ENCODE measurements at places on chromosomes 1 and 21.
A peak's percentile ranks its signal among the peaks of the same experiment; 100 is the strongest.

DNA sequence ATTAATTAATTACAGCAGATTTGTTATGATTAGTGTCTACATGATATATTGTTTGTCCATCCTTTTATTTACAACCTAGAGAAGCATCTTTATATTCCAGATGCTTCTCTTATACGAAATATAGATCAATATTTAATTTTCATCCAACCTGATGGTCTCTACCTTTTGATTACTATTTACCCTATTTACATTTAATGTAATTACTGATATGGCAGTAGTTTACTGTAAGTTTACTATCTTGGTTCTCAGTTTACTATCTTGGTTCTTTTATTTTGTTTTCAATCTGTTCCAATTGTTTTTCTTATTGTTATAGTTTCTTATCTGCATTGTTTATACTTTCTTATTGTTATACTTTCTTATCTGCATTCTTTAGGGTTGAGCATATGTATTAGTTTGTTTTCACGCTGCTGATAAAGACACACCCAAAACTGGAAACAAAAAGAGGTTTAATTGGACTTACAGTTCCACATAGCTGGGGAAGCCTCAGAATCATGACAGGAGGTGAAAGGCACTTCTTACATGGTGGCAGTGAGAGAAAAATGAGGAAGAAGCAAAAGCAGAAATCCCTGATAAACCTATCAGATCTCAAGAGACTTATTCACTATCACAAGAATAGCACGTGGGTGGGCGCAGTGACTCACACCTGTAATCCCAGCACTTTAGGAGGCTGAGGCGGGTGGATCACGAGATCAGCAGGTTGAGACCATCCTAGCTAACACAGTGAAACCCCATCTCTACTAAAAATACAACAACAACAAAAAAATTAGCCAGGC is 28.9 kb downstream of the FAF1 start:
- no peak for DNase-seq

DNA sequence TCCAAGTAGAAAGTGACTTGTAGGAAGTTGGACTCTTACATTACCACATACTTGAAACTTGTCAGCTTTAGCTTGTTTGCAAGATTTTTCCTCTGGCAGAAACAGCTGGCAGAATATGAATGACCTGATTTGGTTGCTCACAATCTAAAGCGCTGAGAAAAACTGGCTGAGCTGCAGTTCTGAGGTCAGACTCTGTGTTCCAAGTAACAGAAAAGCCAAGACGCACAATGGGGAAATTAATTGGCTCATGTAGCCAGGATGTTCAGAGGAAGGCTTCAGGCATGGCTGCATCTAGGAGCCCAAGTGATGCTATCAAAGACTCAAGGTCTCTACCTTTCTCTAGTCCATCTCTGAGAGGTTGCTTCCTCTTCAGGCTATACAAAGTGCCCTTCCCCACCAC is 27.0 kb downstream of the ALPL start:
- DNase-seq: no peak

DNA sequence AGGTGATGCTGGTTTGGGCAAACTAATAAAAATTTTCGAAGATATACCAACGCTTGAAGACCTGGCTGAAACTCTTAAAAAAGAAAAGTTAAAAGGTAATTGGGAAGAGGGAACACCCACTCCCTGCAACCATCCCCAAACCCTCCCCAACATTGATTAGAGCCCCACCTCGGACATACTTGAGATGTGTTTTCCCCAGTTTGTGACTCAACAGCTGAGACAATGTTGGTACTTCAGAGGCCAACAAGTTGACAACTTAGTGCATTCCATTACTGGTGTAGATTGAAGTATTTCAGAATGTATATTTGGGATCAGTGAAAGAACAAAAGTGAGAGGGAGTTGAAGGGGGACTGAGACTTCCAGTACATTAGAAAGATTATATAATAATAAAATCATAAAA is 5.1 kb downstream of the IFI16 start:
- no peak for DNase-seq

DNA sequence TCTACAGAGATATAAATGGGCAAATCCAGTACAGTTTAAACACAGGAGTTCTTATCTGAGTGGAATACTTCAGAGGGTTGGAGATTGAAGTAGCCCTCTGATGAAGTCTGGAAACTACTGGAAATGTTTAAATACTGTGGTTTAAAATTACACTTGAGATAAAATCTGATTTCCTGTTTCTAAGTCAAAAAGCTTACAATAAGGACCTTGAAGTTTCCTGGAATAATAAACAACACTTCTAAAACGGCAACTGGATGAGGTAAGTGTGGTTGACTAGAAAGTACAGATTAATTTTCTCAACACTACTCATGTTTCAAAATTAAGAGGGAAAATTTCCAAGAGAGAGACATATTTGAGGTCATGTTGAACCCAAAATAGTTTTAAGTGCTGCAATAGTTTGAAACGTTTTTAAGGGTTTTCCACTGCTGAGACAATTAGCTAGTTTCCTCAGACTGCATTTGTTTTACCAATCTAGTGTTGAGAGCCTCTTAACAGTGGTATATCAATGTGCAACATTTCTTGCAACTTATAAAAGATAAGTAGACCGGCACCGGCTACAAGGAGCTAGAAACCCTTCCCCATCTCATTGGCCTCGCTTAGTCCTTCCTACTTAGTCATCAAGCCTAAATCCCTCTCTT is 27.4 kb downstream of the KCNA3 start:
- DNase-seq: no peak

DNA sequence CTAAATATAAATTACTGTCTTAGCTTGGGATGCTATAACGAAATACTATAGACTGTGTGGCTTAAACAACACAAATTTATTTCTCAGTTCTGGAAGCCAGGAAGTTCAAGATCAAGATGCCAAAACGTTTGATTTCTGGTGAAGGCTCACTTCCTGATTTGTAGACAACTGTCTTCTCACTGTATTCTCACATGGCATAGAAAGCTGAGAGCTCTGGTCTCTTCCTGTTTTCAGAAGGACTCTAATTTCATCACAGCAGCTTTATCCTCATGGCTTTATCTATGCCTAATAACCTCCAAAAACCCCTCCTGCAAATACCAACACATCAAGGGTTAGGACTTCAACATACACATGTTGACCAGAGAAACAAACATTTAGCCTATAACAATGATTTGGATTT is 1795.5 kb downstream of the MRPL39 start:
- no peak for DNase-seq

- no peak for DNase-seq
Measured at GRCh38 chr1:213303286-213303685, 252.2 kb downstream of the RPS6KC1 start.

DNA sequence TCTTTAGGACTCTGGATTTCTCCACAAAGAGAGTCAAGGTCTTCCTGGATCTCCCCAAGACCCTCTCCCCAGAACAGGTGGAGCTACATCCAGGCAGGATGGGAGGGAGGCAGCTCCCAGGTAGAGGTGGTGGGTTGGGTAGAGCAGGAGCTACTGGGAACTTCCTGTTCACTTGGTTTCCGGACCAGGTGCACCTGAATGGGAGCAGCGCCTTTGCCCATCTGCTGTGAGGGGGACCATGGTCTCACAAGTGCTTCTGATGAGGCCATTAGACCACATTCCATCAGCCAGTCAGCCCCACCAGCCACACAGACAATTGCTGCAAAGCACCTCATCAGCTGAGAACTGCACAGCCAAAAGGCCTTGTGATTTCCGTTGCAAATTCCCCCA is 188.8 kb downstream of the MATN1 start:
- no peak for DNase-seq

- DNase-seq: no peak
Measured at GRCh38 chr1:177960939-177961622, 8.8 kb downstream of the SEC16B start.

GRCh38 chr1:192978195-192978710 is 80.9 kb downstream of the UCHL5 start:
- DNase-seq: no peak

GRCh38 chr1:37147392-37147831 is 113.1 kb upstream of the GRIK3 start:
- DNase-seq: no peak

DNA sequence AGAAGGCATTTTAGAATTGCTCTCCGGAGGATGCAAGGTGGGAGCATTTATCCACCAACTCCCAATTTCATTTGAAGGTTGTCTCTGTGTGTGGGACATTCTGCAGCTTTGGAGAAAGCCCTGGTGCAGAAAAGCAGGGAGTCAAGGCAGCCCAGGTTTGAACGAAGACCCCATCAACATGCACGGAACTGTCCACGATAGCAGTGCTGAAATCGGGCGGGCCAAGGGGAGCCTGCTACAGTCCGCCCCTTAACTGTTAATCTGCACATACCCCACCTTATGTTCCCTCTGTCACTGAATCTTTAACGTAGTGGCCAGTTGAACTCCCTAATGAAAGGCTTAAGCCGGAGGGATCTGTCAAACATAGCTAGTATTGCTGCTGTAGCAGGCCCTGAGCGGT is 68.8 kb upstream of the C1orf174 start:
- no peak for DNase-seq

GRCh38 chr1:110155878-110156522 is 5.7 kb downstream of the SLC6A17 start:
- DNase-seq: no peak

- peak; percentile 43 for DNase-seq
Measured at GRCh38 chr1:45014321-45015028, 2.4 kb downstream of the UROD start.

DNA sequence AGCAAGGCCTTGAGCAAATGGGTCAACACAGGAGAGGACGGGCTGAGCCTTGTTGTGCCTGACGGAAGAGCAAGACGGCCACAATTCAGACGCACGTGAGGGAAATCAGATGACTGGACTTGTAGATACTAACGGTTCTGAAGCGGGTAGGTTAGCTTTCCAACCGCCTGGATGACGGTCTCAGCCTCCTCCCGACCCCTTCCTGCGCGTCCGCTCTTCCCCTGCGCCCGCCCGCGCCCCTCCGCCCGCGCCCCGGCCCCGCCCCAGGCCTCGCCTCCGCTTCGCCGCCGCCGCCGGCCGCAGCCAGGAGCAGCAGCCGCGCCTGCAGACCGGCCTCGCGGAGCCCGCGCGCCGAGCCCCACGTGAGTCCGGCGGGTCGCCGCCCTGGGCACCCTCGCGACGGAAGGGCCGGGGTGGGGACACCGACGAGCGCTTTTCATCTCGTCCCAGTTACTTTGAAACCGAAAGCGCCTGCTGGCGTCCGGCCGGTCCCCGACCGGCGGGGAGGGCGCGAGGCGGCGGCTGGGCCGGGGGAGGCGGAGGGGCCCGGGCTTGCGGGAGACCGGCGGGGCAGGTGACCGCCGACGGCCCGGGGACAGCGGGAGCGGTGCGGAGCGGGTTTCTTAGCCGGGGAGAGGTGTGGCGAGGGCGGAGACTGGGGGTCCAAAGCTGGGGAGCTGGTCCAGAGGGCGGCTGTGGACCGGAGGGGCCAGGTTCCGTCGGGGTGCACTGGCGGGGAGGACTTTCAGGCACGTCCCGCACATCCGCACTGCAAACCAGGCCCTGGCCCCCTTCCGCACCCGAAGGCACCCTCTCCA is at the start of gene TRAF5:
TSS of gene TRAF5 (plus strand) at position 306 of the 818 bp plus-strand sequence. CDS start 26,407 bp downstream, outside the sequence.
- DNase-seq: no peak

DNA sequence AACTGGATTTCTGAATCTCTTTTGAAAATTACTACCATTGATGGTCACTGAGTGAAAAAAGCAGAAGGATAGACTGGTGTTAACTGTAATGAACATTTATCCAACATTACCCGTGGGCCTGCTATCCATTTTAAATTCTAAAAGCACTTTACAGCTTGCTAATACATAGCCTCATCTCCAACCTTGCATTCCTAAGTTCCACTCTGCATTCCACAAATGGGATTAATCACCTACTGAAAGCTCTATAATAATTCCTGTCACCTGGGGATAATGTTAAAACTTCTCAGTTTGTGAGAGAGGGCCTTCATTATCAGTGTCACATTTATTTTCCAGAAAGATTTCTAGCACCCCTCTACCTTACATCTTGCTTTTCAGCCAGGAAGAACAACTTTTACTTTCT is 38.2 kb downstream of the PTPRC start:
- DNase-seq: no peak

DNA sequence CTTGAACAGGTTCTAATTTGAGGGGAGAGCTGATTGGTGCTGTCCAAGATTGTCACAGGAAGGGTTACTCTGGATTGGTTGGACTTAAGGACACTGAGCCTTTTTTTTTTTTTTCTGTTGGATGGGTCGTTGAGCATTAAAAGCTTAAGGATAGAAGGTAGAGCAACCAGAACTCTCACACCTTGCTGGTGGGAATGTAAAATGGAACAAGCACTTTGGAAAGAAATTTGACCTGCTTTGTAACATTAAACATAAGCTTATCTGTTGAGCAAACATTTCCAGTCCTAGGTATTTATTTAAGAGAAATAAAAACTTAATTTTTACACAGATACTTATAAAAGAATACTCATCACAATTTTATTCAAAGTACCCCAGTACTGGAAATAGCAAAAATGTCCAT is 29.8 kb upstream of the PLA2G2A start:
- DNase-seq: no peak

GRCh38 chr1:201606096-201606495 is 67.2 kb downstream of the NAV1 start:
- DNase-seq: no peak

- DNase-seq: no peak
Measured at GRCh38 chr1:228809621-228810394, 74.5 kb downstream of the RHOU start.

- DNase-seq: no peak
Measured at GRCh38 chr1:231933711-231934626, 307.4 kb downstream of the DISC1 start.

GRCh38 chr1:164320790-164321731 is 237.9 kb upstream of the PBX1 start:
- DNase-seq: no peak

DNA sequence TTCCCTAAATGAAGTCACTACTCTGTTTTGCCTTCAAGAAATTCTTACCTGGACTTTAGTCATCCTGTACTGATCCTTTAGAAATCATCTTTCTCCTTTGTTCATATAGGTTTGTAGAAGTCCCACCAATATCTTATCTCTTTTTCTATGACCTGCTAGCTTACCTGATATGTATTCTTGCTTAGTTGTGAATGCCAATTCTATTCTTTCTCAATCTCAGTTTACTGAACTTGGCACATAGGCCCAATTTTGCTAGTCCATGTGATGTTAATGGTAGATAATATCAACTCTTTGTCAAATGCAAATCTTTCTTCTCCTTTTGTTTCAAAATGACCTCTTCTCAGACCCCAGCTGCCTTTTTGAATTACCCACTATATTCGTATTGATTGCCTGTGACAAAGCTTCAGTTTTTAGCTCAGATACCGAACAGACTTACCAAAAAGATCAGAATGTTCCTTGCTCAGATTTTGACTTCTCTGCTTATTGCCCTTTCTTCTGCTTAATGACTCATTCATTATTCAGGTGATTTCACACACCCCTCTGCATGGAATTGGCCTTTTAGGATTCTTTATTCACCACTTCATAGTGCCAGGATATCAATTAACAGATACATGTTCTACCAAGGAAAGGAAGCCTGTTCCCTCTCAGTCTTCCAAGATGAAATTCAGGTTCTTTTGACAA is 20.6 kb downstream of the IPO9 start:
- no peak for DNase-seq

DNA sequence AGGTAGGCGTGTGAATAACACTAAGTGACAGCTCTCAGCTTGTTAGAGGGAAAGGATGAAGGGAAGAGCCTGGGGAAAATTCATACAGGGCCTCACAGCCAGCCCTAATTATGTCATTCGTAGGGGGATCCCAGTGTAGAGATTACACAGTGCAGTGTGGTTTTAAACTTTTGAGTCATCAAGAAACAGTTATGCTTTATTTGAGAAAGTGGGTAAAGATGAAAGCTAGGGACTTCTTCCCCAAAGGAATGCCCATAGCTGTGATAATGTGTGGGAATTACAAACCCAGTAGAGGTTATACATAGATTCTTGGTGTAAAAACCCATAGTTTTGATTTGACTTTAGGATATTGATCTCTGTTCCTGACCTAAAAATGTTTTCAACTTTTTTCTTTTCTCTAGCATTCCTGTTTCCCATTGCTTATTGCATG is 1.9 kb downstream of the TTF2 start:
- no peak for DNase-seq
